ENCODE measurements at places on chromosomes 1 and 21. TPM values are rescaled to one million over a fixed set of nuclear protein-coding genes. Genes with fewer than 3 reads are reported as not detected.
A peak's percentile ranks its signal among the peaks of the same experiment; 100 is the strongest.

DNA sequence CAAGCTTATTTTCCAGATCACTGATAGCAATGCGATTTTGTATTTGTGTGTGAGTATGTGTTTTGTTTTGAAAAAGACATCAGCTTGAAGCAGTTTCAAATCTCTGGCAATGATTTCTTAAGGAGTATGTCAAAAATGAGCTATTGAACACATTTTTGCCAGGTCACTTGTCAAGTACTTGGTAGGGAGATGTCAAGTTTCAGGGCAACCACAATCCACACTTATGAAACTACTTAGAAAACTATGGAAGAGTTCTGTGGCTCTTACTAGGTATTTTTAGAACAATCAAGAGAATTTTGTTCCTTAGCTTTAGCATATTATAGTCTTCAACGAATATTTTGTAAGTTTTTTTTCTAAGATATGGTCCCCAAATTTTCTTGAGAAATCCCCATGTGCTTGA lies 318.8 kb upstream of the ZRANB2 start:
- DNase-seq = no peak

DNA sequence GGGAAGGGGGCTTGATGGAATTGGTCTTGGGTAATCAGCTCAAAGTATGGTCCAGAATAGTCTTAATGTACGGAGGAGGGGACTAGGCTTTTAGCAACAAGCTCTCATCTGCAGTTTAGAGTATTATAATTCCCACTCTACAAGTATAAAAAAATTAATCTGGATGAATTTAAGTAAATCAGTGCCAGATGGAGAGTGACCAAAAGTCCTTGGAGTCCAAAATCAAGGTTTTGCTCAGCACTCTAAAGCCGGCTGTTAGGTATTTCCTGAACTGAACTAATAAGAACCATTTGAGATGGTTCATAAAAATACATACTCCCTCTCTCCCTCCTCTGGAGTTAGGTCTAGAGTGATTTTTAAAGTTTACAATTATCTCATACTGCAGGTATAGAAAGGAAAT lies 23.7 kb downstream of the GLUL start:
- no peak for DNase-seq

DNA sequence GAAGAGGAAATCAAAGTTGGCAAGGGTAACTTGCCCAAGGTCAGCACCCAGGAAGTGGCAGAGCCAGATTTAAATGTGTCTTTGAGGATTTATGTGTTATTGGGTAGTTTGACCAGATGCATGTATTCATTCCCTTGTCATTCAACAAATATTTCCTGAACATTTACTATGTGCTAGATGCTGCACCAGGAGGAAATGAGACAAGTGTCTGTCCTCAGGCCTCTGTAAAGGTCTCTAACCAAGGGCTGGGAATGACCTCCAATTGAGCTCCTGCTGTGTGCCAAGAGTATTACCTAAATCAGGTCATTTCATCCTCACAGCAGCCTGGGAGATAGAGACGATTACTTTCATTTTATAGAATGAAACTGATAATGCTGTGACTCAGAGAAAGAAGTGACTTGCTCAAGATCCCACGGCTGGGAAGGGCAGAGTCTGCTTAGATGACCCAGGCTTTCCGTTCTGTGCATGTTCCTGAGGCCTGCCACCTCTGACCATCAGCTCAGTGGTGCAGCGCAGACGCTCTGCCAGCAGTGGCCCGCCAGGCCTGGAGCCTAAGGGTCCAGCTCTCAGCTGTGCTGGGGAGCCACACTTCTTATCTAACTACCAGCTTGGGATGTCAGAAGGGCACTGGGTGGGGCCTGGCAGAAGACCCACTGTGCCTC lies 3.5 kb upstream of the TTC22 start:
- peak; percentile 4 for DNase-seq

- DNase-seq = no peak
Measured at GRCh38 chr1:91835087-91835521, 50.8 kb downstream of the TGFBR3 start.

The C1orf87 gene
- total RNA-seq = not detected

The RBM11 gene
- 0.18 TPM for total RNA-seq

The PRDM16 gene
- total RNA-seq = not detected

The GCSAML gene
- total RNA-seq = not detected

The OR2AK2 gene
- not detected for total RNA-seq

The RGS1 gene
- total RNA-seq = not detected
